ENCODE measurements at places on chromosomes 3 and 15. TPM values are rescaled to one million over a fixed set of nuclear protein-coding genes. Genes with fewer than 3 reads are reported as not detected.

MNS1 gene
- 0.72 TPM for total RNA-seq

SCAMP2 gene
- total RNA-seq = 60.8 TPM

CDHR4 gene
- total RNA-seq = not detected

HRH1 gene
- 8.6 TPM for total RNA-seq

CATSPER2 gene
- under 0.01 TPM for total RNA-seq

KIF23 gene
- 9.9 TPM for total RNA-seq

TPRG1 gene
- 5.8 TPM for total RNA-seq

SKOR1 gene
- total RNA-seq = not detected

GOLGA8N gene
- 2.7 TPM for total RNA-seq

SPINK8 gene
- total RNA-seq = not detected

RARB gene
- total RNA-seq = 5.2 TPM

ZNF106 gene
- total RNA-seq = 24.2 TPM

PATL2 gene
- total RNA-seq = not detected

GTF2E1 gene
- 15.2 TPM for total RNA-seq

GJD2 gene
- total RNA-seq = not detected

MUC20 gene
- total RNA-seq = 1.3 TPM

THAP10 gene
- 2.1 TPM for total RNA-seq

P2RY13 gene
- total RNA-seq = not detected

MESP1 gene
- 2.3 TPM for total RNA-seq

CTDSPL gene
- total RNA-seq = 37.4 TPM

SMARCC1 gene
- total RNA-seq = 22.8 TPM

CCDC191 gene
- 2.3 TPM for total RNA-seq

LSMEM2 gene
- not detected for total RNA-seq

ERICH6 gene
- not detected for total RNA-seq

AGTR1 gene
- total RNA-seq = 3.1 TPM

BNC1 gene
- total RNA-seq = 1.1 TPM

DNAJA4 gene
- 2.9 TPM for total RNA-seq

PLA2G4E gene
- not detected for total RNA-seq

AHSG gene
- total RNA-seq = not detected

KY gene
- not detected for total RNA-seq

OR5H14 gene
- not detected for total RNA-seq

BCL2A1 gene
- total RNA-seq = not detected

NRG4 gene
- total RNA-seq = not detected
